ENCODE measurements at places on chromosomes 1 and 21.

- no peak for DNase-seq
Observed at GRCh38 chr1:206568779-206569352, 43.4 kb downstream of the EIF2D start.

DNA sequence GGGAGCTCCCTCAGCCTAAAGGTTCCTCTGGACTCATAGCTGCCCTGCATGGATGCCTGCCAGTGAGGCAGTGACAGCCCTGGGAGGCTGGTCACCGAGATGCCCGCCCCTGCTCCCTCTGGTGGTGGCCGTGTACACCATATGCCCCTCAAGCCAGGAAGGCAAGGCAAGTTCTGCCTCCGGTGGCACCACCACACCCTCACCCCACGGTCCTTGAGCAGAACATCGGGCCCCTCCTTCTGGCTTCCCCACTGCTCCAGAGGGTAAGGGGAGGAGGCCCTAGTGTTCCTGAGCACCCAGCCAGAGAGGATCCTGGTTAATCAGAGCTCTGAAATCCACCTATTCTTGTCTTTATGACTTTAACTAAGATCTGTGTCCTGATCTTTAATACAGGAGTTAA lies 1.5 kb upstream of the S100A14 start:
- no peak for DNase-seq

DNA sequence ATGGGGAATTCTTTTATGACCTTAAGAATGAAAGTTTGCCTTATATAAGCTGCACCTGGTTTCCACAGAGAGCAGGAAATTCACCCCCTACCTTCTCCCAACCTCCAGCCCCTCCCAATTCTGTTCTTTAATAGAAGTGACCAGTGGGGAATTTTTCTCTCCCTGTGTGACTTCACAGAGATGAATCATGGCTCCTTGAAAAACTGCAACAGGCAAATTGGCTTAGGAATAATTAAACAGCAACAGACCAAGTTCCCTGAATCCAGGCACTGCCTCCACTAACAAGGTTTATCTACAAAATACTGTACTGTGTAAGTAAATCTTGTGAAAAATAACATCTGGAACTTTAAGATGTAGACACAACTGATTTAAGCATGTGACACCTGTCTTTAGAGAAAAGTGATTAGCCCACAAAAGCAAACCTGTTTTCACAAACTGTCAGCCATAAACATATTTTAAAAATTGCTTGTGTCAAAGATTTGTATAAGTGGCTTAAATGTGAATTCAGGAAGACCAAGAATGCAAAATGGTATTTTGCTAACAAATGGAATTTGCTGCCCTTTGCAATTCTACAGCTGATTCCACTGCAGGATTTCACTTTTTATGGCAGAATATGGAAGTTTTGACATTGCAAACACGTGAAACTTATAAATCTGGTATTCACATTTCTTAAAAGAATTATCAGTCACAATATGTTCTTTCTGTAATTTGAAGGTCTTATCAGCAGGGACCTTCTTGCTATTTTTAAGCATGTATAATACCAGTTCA lies 54.0 kb downstream of the ALG14 start:
- no peak for DNase-seq

GRCh38 chr1:115133440-115133839 lies 44.1 kb upstream of the TSPAN2 start:
- no peak for DNase-seq

DNA sequence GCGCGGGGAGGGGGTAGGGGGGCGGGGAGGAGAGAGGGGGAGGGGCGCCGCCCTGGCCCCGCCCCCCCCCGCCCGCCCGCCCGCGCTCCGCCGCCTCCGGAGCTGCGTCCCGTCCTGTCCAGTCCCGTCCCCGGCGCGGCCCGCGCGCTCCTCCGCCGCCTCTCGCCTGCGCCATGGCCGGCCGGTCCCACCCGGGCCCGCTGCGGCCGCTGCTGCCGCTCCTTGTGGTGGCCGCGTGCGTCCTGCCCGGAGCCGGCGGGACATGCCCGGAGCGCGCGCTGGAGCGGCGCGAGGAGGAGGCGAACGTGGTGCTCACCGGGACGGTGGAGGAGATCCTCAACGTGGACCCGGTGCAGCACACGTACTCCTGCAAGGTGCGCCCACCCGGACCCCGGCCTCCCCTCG lies at the start of gene AGRN:
Gene AGRN, plus strand, starts transcription at position 121 of the 405 bp plus-strand sequence. Its CDS starts 53 bp downstream, at position 174.
- no peak for DNase-seq

GRCh38 chr21:14273736-14274538 lies 58.0 kb downstream of the RBM11 start:
- DNase-seq, result no peak

DNA sequence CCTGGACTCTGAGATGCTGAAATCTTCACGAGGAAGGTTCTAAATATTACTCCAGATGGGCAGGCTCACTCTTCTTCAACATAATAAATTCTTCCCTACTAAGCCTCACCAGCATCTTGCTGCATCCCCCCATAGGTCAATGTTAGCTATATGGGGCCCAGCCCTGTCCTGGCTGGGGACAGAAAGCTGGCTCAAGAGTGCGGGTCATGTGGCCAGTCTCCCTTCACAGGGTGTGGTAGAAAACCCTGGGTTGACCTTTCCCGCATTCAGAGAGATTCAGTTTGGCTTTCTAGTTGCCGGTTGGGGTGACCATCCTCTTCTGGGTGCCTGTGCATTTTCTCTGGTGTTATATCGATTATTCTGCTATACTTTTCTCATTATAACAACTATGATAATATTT lies 19.8 kb upstream of the KPRP start:
- no peak for DNase-seq

- no peak for DNase-seq
Observed at GRCh38 chr21:33058527-33058926, 11.4 kb upstream of the OLIG1 start.

DNA sequence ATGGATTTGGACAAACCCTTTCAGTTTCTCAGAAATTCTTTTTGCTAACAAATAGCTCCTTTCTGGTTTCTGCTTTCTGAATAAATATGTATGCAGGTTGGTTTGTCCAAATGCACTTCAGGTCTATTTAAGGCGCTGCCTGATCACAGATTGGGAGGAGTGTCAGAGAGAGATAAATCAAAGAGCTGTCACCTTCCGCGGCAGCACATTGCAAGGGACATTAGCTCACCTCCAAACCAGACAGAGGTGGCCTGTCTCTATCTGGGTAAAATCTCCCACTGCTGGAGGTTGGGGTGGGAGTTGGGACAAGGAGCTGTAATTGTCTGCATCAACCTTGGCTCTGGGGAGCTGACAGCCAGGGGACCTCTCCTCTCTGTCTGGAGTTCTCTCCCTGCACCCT lies 25.2 kb downstream of the PRAMEF20 start:
- no peak for DNase-seq

DNA sequence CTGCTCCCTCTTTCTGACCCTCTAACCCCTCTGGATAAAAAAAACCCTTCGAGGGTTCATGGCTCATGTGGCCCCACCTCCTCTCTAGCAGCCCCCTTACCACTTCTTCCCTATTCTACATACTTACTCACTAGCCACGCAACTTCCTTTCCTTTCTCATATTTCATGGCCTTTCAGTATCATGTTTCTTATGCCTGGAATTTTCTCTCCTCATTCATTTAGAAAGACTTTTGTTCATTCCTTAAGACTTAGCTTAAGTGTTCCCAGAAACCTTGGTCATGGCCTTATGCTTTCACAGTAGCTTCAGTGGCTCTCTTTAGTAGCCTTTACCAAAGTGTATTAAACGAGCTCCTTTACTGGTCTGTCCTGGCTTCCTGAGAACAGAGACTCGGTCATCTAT lies 6.1 kb downstream of the ACP6 start:
- DNase-seq, result no peak

GRCh38 chr21:25343774-25344545 lies 263.3 kb downstream of the MRPL39 start:
- no peak for DNase-seq

DNA sequence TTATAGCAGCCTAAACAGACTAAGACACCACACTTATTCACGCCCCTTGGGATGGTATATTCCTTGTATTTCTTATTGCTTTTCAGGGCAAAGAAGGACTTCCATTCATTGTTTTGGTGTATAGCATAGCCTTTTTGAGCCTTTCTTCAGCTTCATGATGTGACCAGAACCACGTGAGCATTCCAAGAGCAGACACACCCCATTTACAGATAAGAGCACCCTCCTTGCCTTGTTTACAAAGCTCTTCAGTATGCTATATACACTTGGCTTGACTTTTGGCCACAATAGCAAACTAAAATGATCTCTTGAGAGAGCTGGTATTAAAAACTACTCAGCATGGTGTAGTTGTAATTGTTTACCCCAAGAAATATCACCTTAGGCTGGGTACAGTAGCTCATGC lies 78.7 kb downstream of the PIK3R3 start:
- DNase-seq, result no peak

DNA sequence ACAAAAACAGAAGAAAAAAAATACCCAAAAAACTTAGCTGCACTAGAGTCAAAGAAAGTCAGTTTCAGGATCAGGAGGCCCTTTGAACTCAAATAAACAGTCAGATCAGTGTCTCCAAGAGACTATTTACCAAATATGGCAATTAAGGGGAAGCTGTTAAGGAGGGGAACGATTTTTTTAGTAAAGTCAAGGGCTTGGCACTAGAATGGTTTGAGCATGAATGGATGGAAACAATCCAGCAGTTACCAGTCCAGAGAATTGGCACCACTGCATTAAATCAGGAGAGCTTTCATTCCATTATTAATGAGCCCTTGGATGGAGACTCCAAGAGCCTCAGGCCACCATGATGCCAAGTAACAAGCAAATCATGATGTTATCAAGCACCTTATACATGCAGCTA lies 7.2 kb downstream of the TRAPPC3 start:
- no peak for DNase-seq

DNA sequence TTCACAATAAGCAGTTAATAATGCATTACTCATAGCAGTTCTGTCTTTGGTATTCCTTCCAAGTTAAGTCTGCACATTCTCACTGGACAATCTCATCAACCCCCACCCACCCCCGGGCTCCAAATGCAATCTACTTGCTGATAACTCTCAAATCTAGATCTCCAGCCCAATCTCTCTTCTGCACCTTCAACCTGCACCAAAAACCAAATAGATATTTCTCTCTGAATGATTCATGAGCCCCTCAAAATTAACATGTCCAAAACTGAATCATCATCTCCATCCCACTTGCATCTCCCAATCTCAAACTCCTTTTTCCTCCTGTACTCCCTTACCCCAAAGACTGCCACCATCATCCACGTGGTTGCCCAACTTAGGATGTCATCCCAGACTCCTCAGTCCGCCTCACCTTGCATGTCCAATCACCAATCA lies 2.7 kb downstream of the DOCK7 start:
- no peak for DNase-seq

- no peak for DNase-seq
Observed at GRCh38 chr21:42486072-42486471, 10.0 kb downstream of the RSPH1 start.

- no peak for DNase-seq
Observed at GRCh38 chr1:155507945-155508344, 54.7 kb downstream of the ASH1L start.

DNA sequence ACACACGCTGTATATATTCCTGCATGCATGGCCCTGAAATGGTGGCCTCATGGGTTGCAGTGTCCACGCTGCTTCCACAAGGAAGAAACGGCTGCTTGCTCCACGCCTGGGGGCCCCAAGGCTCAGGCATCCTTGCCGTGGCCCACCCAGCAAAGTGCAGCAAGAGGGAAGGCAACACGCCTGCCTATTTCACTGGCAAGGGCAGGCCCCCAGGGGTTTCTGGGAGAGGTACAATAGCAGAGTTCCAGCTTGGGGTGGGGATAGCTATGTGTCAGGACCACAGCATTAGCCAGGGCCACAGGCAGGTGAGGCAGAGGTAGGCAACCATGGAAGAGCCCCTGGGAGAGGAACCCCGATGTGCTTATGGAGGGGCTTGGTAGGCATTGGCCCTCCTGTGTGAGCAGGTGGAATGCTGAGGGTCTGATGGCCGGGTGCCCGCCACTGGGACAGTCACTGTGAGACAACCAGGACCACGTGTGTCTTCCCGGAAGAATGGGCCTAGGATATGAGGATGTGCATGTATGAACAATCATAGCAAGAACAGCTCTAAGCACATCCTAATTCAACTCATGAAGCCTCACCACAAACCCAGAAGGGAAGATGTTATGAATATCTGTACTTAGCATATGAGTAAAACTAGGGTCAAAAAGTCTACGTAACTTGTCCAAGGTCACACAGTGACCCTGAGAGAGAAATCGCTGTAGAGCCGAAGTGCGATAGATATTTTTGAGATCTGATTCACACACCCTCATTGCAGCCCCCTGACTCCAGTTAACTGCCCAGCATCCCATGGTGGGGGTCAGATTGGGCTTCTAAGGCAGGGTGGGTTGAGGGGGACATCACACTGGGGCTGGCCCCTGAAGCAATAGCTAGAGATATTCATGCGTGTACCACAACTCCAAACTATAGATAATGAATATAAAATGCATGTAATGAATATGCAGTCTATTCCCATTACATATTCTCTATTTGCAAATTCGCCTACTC lies 11.8 kb downstream of the TFF2 start:
- no peak for DNase-seq

- no peak for DNase-seq
Observed at GRCh38 chr1:25501235-25502058, 42.0 kb upstream of the LDLRAP1 start.

- DNase-seq, result no peak
Observed at GRCh38 chr1:93738075-93738622, 56.5 kb upstream of the BCAR3 start.

GRCh38 chr1:172485626-172486025 lies 41.8 kb upstream of the PIGC start:
- no peak for DNase-seq

- DNase-seq, result no peak
Observed at GRCh38 chr1:36775716-36776115, 258.6 kb downstream of the GRIK3 start.

DNA sequence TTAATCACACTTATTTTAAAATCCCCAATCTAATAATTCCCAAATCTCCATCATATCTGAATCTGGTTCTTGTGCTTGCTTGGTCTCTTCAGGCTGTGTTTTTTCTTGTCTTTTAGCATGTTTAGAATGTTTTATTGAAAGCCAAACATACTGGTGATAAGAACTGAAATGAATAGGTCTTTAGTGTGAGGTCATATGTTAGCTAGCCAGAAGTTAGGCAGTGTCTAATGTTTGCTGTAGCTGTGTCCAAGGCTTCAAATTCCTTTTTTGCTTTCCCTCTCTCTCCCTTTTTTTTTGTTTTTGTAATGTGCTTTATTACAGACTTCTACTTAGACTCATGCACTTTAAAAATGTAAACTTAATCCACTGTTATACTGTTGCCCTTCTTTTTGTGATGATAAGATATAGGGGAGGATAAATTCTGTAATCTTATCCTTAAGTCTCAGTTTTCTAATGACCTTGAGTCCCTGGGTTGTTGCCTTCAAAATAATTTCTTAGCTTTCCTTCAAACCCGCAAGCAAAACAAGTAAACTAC lies 725.1 kb downstream of the BRINP3 start:
- DNase-seq, result no peak

GRCh38 chr1:114353262-114353661 lies 157.7 kb downstream of the TRIM33 start:
- DNase-seq, result no peak

- no peak for DNase-seq
Observed at GRCh38 chr1:21946836-21947587, 9.9 kb upstream of the HSPG2 start.

DNA sequence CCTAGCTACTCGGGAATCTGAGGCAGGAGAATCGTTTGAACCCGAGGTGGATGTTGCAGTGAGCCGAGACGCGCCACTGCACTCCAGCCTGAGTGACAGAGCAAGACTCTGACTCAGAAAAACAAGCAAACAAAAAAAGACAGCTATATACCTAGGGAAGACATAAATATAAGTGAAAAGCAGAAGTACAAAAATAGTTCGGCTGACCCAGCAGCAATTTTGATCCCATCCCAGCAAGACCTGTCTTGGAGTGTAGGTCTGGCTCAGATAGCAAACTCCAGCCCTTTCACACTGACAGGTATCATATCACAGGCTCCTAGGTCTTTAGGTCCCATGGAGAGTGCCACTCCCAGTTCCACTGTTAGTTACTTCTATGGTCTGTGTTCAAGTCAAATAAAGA lies 14.6 kb downstream of the MTX1 start:
- DNase-seq, result no peak

Data from stimulated activated CD4-positive, alpha-beta T cell treated with anti-CD3 and anti-CD28 coated beads, Interleukin-1b, Interleukin-23, amount 100 ng/mL, for 1 hour (primary cell).